ENCODE measurements at places on chromosomes 1 and 21.
A peak's percentile ranks its signal among the peaks of the same experiment; 100 is the strongest.

DNA sequence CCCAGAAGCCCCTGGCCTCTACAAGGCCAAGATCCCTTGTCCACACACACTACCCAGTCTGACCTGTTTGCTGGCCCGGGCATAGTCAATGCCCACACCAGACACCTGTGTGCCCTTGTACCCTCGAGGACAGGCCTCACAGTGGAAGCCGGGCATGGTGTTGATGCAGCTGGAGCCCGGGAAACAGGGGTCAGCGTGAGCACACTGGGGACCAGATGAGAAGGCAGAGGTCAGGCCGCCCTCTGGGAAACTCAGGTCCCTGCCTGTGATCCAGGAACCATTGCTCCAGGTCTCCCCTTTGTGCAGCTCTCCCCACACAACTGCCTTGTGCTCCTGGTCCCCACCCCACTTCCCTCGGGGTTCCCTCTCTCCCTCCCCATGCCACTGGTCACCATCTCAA is 5.5 kb downstream of the THBS3 start:
- no peak for DNase-seq

- no peak for DNase-seq
These were observed 5.3 kb downstream of the GPR3 start for GRCh38 chr1:27397749-27398148.

DNA sequence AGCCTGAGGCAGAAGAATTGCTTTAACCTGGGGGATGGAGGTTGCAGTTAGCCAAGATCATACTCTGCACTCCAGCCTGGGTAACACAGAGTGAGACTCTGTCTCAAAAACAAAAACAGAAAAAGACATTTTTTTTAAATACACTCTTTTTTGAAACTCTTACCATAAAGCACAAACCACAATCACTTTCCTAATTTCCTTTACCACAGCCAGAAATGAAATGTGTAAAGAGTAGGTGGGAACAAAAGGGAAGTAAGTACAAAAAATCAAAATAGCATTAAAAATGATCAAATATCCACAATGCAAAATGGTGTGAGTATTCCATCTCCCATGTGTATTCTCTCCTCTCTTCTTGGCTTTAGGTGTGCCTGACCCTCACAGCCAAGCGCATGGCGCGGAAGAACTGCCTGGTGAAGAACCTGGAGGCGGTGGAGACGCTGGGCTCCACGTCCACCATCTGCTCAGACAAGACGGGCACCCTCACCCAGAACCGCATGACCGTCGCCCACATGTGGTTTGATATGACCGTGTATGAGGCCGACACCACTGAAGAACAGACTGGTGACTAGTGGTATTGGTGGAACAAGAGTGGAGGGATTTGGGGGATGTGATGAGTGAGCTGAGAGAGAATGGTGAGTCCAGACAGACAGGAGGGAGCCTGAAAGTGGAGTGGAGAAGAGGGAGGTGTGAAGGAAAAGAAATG is 14.9 kb downstream of the ATP1A4 start:
- no peak for DNase-seq

DNA sequence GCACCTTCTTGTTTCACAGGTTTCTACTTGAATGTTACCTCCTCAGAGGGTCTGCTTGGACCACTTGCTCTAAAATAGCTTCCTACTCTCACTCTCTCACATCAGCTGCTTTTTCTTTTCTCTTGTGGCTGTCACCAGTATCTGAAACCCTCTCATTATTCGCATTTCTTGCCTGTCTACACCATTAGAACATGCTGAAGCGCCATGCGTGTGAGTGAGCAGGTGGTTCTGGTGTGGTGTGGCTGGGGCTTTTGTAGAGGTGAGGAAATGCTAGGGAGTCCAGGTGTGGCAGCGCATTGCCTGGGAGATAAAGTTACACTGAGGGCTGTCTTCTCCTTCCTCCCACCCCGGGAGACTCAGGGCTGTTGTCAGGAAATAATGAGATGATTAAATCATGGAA is 4.1 kb downstream of the ZNF362 start:
- no peak for DNase-seq

DNA sequence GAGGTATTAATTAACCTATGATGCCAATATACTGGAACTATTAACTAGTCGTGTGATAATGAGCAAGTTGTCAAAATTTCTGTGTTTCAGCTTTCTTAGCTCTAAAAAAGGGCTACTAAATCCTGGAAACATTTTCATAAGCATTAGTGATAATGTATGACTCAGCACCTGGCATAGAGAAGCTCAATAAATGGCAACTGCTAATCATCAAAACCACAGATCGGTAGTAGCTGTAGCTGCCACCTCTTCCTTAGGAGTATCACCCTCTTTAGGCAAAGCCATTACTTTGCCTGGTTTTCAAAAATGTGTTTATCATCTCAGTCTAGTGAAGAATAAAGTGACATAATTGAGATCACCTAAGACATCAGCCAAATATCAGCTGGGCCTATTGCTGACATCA is 75.5 kb downstream of the TPR start:
- DNase-seq: no peak

GRCh38 chr1:91777196-91777595 is 108.8 kb downstream of the TGFBR3 start:
- no peak for DNase-seq

- no peak for DNase-seq
These were observed 4.2 kb upstream of the NLRP3 start for GRCh38 chr1:247411621-247412327.

GRCh38 chr1:37479255-37480124 is 5.1 kb downstream of the ZC3H12A start:
- DNase-seq: peak; percentile 94

- DNase-seq: peak; percentile 53
These were observed 166.9 kb downstream of the TNFSF18 start for GRCh38 chr1:172883844-172884243.

DNA sequence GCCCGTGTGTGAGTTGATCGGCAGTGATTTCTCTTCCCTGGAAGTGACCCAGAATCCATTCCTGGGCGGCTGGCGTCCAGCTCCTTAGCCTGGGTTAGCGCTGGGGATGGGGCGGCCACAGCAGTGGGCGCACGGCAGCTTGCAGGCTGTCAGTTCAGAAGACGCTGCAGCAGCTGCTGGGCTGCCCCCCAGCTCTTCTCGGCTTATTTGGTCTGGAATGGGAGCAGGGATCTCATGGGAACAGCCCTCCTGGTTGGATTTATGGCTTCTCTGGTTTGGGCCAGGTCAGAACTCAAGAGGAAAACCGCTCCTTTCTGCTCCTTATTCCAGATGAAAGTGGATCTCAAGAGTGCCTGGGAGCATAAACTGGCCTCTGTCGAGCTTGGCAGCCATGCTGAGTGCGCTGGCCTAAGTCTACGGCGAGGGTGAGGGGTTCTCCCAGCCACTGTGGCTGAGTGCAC is 148.2 kb downstream of the PRDM16 start:
- no peak for DNase-seq

DNA sequence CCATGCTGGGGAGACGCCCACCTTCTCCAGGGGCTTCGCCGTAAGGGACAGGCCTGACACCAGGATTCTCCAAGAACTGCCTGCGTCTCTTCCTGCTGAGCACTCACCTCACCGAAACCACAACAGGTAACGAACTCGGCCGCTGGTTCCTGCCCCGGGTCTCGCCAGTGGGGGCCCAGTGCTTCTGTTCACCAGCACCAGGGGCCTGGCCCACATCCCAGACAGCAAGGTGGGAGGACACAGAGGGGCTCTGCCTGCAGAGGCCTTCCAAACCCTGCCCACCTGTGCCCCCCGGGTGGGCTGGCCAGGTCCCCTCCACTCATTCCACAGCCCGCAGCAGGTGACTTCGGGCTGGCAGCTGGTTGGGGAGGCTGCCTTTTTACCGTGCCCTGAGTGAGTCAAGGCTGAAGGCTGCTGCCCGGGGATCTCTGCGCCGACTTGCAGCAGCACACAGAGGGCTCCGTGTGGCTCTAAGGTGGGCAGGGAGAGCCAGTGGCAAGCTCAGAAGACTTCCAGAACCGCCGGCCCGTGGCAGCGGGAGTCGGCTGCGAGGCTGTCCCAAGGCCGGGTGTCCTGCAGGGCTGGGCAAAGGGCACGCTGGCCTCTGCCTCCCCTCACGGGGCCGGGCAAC is 14.7 kb upstream of the COL18A1 start:
- DNase-seq: no peak

GRCh38 chr1:175145899-175146528 is 46.6 kb downstream of the KIAA0040 start:
- DNase-seq: no peak

GRCh38 chr1:16248603-16249516 is 11.9 kb upstream of the CPLANE2 start:
- no peak for DNase-seq

GRCh38 chr1:38173848-38174247 is 127.3 kb upstream of the POU3F1 start:
- DNase-seq: no peak

Measured in activated CD4-positive, alpha-beta T cell treated with anti-CD3 and anti-CD28 coated beads, Interleukin-2, Interleukin-4, amounts not matched to agents 100 ng/mL and 50 ng/mL, durations not matched to agents 16 hours and 8 hours (primary cell).